Substantia nigra (tissue), 51 donors: ENCODE measurements at places on chromosomes 7 and 10.

GRCh38 chr7:26398756-26399509, 107.3 kb downstream of the SNX10 start:
- peak; percentile 56 for DNase-seq

- no peak for DNase-seq
These were observed 85.8 kb upstream of the GPR22 start for GRCh38 chr7:107384025-107384424.

DNA sequence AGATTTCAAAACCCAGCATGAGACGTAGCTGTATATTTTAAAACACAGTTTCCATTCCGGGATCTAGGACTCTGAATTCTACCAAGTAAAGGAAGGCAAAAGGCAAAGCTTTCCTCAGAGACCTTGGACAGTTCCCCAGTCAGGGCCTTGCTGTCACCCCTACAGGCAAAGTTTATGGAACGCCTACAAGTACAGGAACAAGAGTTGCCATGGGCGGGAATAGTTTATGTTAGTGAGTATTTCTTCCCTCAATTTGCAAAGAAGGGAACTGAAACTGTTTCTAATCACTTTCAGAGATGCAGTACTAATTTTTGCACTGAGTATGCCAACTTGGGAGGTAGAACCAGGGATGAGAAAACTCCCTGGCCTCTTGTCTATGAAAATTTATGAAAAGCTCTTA, 68.2 kb upstream of the LRGUK start:
- DNase-seq = no peak

GRCh38 chr10:93458821-93459257, 23.3 kb downstream of the MYOF start:
- DNase-seq = no peak

- no peak for DNase-seq
These were observed 58.9 kb downstream of the CLRN3 start for GRCh38 chr10:127833804-127834203.

DNA sequence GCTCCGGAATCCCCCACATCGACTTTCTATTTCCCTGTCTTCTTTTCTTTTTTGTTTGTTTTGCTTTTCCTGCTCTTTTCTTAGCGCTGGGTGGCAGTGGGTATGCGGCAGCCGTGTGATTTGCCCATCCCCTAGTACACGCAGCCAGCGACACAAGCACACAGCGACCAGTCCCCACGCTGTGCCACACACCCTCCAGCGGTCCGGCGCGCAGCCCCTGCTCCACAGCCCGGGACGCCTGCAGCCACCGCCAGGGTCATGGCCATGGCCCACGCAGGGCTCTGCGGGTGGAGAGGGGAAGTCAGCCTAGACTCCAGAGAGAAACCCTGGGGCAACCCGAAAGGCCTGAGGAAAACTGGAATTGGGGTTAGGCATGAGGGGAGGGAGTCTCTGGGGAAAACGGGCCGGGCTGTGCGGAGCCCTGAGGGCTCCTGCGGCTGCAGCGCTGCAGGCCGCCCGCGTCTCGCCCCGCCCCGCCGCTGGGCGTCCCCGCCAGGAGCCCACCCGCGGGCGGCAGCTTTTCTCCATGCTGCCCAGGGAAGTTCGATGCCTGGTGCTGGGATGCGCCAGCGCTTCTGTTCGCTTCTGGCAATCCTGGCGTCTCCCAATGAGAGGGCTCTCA, 2.5 kb downstream of the CHRM2 start:
- no peak for DNase-seq

- DNase-seq = peak; percentile 1
These were observed 116.5 kb upstream of the PRPS1L1 start for GRCh38 chr7:18144166-18144565.

- DNase-seq = no peak
These were observed 14.4 kb downstream of the HTRA1 start for GRCh38 chr10:122475591-122476332.

DNA sequence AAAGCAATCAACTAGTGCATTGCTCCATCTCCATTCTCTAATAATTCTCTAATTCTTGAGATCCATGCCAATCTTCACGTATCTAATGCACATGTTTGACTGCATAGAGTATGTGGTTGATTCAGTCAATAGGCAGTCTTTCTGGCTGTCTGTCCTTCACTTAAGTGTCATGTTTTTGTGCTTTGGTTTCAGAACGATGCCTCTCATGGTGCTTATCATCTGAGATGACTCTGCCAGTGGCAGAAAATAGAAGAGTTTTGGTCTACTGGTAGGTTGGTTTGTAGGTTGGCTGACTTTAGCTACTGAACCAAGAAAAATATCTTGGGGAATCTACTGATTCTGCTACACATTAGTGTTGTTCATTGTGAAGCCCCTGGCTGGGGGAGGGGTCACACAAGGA, 364.2 kb downstream of the SFMBT2 start:
- DNase-seq = no peak

- no peak for DNase-seq
These were observed 228.5 kb downstream of the CDK14 start for GRCh38 chr7:90824386-90825307.
